Substantia nigra (tissue), 51 donors: ENCODE measurements at places on chromosomes 1 and 21.

DNA sequence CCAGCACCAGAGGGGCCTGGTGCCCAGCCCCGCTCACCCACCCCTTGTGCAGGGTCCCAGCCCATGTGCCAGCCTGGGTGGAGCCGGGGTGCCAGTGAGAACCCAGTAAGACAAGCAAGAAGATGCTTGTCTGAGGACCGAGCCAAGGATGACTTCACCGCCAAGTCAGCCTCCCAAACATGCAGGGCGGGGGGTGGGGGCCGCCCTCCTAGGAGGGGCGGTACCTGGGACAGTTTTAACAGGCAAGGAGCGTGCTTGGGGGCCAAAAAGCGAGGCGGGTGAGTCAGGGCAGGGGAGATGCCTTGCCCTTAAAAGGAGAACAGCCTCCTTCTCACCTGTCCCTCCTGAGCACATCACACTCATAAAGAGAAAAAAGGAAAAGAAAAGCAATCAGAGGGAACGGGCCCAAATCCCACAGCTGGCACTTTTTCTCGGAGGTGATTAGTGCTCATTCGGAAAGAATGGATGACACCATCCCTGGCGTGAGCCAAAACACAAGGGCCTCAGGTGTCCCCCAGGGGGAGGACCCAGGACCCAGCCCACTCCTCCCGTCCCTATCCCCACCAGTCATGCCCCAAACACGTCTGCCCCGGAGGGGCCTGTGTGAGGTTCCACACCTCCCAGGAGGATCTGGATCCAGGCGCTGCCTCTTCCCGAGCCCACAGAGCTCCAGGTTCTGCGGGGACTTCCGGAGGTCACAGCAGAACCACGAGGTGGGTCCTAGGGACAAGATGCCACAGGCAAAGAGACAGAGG, 77.6 kb upstream of the IFFO2 start:
- DNase-seq: no peak

DNA sequence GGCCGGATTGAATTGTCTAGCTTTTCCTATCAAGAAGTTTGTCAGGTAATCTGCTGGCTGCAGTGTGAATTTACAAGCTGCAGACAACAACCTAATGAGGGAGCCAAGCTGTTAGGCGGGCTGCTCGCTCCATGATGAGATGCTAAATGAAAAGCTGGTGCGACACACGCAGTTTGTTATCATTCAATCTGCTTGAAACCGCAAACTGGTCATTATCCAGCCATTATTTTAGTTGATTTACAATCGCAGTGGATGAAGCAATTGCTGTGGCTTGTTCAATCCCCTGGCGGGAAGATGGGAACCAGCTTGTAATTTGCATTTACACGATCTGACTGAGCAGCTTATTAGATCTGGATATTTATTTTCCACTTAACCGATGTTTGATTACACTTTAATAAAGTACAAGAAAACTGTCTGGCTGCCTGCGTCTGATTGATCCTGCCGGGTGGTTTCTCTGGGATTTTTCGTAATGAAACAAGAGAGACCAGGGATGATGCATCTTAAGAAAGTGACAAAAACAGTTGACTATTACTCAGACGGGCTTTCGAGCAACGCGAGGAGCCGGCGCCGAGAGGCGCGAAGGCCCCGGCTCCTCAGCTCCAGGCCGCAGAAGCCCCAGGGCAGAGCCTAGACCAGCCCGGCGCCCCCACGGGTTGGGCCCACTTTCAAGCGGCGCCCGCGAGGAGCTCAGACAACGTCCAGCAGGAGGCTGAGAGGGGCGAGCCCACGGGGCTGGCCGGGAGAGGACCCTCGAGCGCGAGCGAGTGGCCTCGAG, 118.0 kb upstream of the BARHL2 start:
- DNase-seq: no peak

DNA sequence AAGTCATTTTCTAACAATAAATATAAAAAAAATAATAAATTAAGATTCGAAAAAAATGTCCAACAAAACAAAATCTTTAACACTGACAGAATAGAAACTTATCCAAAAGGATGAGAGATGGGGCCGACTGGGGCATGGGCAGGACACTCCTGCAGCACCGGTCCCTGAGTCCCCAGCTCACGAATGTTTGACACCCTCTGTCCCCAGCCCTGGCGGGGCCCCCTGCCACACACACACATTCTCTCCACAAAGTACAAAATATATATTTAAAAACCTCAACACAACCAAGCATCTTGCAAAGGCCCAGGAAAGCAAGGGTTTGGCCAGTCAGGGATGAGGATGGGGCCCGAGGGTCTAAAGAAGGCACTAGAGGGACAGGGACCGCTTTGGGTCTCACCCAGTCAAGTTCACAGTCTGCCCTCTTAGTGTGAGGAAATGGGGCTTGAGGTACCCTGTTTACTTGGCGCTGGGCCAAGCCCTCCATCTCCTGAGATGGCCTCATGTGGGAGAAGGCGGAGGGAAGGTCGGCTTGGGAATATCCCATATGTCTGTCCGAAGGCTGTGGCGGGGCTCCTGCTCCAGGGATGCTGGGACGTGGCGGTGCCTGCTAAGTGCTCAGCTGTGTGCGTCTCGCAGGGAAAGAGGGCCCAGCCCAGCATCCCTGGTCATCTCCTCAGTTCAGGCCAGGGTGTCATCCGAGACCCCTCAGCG, 31.3 kb downstream of the EPHA2 start:
- DNase-seq: no peak

DNA sequence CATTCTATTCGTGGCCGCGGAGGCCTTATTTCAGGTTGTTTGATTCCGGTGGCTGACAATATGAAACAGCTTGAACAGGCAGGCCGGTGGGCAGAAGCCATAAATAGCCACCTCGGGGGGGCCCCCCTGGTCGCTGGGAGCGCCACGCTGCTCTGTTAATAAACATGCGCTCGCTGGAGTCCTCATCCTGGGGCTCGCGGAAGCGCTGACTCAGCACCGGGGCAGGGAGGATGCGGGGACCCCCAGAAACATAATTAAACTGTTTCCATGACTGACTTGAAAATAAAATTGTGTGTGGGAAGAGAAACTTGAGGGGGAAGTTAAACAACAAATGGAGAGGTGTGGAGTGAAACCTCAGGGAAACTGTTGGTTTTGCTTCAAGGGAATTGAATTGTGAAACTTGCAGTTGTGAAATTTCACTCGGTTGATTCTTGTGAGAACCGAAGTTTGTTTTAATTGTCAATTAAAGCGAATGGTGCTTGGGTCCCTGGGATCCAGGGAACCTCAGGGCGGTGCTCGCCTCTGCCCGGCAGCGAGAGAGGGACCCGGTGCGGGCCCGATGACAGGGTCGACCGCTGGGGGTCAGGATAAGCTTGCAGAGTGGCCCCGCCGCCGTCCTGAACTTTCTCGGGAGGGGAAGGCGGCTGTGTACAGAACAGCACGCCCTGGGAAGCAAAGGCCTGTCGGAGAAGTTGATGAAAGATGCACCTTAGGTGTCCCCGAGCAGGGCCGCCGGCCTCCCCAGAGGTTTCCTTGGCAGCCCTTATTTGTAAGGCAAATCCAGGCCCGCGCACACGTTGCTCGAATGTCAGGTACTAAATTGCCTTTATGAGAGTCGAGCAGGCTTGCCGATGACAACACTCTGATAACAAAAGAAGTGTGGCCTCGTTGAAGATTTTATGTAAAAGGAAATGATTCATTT, 176.9 kb upstream of the LMO4 start:
- peak; percentile 49 for DNase-seq

DNA sequence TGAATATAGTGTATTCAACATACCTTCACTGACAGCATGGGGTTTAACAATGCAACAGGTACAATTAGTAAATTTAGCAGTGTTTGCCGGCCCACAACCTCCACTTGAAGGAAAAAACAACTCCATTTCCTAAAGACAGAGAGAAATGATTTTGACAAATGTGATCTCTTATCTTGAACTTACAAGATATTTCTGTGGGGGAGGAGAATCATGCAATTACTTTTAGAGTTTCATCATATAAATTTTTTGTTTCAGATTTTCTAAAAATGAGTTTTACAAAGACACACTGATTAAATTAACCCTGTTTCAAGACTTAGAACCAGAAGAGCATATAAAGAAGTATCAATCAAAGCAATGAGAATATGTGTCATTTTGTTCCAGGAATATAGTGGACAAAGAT, 80.3 kb downstream of the NME7 start:
- no peak for DNase-seq

- peak; percentile 72 for DNase-seq
These were observed at the start of gene GPR137B for GRCh38 chr1:236142253-236143103. Gene GPR137B, plus strand, starts transcription at chr1:236142539. Its CDS starts 84 bp downstream, at chr1:236142623.

GRCh38 chr1:248000169-248000568, 13.3 kb upstream of the OR2L5 start:
- DNase-seq: no peak

DNA sequence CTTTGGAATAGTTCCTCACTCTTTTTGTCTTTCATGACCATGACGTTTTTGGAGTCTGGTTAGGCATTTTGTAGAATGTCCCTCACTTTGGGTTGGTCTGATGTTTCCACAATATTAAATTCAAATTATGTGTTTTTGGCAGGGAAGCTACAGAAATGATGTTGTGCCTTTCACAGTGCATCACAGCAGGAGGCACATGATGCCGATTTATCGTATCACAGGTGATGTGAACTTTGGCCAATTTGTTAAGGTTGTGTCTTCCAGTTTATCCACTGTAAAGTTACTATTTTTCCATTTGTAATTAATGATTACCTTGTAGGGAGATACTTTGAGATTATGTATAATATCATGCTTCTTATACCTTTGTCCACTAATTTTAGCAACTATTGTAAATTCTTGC, 114.3 kb downstream of the FGGY start:
- no peak for DNase-seq

GRCh38 chr1:23244256-23244761, 27.0 kb upstream of the HTR1D start:
- DNase-seq: no peak

- no peak for DNase-seq
These were observed 4.7 kb upstream of the SLC1A7 start for GRCh38 chr1:53147174-53147573.

GRCh38 chr1:106290805-106291501, 765.5 kb upstream of the PRMT6 start:
- DNase-seq: no peak

- DNase-seq: no peak
These were observed 237.4 kb downstream of the LMX1A start for GRCh38 chr1:165119086-165119485.

DNA sequence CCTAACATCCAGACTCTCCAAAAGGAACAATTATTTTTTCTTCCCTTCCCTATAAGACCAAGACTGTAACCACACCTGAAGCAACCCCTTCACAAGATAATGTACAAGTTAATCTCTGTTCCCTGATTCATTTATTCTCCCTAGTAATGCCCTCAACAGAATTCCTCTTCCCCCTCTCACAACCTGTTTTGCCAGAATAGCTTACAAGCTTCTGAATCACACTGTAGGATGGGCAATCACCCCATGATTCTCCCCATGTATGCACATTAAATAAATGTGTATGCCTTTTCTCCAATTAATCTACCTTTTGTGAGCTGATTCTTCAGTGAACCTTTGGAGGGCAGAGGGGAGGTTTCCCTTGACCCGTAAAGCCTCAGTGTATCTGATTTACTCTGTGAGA, 20.9 kb upstream of the RNF11 start:
- DNase-seq: no peak

DNA sequence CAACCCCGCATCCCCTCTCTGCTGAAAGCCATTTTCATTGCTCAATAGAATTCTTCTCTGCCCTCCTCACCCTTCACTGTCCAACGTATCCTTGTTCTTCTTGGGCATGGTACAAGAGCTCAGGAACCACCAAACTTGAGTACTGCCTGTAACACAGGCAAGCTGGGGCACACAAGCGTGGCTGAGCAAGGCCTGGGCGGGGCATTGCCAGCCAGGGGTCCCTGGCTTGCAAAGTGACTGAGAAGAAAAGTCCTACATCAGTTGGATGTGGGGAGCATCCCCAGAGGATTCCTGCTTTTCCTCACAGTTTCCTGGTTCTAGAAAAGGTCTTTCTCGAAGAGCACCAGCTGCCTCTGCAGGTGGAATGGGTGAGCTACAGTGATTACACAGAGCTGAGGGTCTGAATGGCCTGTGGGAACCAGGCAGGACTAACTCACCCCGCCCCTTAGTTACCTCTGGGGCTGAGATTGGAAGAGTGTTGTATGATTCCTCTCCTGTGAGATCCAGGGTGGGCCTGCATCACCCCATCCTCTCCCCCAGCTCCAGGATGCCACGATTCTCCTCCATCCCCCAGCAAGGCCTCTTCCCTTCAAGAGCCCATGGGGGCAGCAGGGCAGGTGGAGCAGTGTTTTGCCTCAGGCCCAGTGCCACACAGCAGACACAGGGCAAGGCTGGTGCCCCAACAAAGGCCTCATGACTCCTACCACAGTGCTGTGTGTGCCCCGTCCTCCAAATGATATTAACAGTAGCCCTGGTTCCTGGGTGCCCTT, 121.9 kb downstream of the MATN1 start:
- no peak for DNase-seq

DNA sequence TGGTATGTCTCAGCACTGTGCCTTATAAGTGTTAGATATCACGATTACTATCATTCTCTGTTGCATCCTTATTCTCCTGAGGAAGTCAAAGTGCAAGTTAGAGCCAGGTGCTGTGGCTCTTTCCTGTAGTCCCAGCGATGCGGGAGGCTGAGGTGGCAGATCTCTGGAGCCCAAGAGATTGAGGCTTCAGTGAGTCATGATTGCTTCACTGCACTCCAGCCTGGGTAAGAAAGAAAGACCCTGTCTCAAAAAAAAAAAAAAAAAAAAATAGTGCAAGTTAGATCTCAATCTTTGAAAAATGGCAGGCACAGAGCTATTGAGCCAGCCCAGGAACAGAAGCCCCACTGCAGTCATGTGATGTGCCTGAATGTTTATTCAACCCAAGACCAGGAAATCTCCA, 147.8 kb upstream of the POGK start:
- DNase-seq: no peak

DNA sequence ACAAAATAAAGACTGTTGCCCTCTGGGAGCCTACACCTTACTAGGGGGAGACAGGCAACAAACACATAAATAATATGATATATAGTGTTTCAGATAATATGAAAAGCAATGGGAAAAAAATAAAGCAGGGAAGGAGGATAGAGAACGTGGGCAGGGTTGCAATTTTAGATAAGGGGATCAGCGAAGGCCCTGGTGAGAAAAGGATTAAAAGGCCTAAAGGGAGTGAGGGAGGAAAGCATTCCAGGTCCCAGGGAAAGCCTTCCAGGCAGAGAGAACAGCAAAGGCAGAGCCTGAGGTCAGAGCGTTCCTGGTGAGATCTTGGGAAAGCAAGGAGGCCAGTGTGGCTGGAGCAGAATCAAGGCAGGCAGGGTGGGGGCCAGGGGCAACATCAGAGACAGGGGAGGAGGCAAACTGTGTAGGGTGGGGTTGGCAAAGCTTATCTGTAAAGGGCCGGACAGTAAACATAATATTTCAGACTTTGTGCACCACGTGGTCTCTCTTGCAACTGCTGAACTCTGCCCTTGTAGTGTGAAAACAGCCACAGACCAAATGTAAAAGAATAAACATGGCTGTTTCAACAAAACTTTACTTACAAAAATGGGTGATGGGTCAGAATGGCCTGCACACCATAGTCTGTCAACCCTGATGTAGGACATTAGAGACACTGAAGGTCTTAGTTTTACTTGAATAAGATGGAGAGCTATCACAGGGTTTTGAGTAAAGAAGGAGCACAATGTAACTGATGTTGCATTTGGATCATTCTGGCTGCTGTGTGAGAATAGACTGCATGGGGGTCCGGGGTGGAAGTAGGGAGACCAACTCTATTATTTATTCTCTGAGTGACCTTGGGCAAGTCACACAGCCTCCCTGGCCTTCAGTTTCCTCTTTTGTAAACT, 13.3 kb upstream of the CPT2 start:
- DNase-seq: no peak
